ENCODE measurements at places on chromosomes 5 and 9.

DNA sequence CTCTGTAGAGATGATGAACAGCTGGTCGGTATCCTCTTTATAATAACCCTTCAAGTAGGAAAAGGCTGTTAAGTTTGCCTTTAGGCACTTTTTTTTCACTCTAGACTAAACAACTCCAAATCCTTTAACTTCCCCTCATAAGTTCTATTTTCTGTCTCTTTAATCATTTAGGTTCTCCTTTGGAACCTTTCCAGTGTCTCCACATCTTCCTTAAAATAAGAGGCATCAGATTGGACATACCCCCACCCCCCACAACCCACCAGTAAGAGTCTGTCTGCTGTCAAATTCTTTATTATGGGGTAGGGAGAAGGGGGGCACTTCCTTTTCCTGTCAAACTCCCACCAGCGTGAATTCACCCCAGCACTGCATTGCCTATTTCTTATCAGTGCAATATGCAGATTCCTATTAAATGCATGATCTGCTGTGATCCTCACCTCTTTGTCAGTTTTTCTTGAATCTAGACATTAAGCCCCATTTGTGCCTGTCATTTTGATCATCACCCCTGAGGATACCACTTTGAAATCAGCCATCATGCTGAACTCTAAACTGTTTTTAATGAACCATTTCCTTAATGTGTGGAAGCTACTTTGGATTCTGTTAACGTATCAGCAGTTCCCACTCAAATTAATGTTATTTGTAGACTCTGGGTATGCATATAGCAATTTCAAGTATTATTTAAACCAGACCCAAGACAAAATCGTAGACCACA lies 212.2 kb downstream of the PDZD2 start:
- no peak for DNase-seq

DNA sequence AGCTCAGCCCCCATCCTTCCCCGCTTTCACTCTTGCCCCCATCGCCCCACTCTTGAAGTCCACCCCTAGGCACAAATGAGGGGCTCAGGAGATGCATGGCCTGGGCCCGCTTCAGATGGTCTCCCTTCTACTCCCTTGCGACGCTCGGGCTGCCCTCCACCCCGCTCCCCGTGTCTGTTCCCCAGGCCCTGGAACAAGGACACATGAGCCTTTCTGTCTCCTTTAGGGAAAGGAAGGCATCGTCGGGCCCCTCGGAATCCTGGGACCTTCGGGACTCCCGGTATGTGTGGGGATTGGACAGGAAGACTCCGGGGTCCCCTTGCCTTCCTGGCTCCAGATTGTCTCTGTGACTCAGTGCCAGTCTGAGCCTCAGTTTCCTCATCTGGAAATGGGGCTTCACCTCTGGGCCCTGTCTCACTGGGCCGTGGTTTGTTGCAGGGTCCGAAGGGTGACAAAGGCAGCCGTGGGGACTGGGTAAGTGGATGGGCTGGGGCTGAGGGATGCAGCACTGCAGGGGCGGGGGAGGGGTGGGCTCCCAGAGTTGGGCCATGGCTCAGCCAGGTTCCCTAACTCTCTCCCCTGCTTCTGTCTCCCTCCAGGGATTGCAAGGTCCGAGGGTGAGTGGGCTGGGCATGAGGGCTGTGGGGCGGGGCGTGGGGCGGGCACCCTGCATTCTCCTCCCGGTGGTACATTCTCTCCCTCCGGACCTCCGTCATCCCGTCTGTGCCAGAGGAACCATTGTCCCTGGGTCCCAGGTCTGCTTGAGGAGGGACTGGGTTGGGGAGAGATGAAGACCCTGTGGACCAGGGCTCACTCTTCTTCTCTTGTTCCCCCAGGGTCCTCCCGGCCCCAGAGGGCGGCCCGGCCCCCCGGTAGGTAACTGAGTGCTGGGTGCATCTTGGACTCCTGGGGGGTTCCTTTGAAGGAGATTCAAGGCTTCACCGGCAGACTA lies 21.8 kb upstream of the ORM1 start:
- no peak for DNase-seq

DNA sequence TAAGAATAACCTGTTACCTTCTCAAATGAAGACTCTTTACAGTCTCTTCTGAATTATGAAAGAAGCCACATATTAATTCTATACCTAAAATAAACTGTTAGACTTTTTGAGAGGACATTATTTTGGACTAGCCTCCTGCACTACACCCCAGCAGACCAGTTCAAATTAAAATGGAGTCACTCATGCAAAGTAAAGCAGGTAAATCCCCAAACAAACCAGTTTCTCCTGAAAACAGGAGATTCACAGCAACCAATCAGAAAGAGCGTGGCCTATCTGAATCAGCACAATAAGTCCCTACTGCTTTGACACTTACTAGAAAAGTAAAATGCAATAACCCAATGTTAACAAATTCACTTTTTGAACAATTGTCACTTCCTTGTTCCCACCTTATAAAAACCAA lies 58.8 kb downstream of the PTBP3 start:
- no peak for DNase-seq

DNA sequence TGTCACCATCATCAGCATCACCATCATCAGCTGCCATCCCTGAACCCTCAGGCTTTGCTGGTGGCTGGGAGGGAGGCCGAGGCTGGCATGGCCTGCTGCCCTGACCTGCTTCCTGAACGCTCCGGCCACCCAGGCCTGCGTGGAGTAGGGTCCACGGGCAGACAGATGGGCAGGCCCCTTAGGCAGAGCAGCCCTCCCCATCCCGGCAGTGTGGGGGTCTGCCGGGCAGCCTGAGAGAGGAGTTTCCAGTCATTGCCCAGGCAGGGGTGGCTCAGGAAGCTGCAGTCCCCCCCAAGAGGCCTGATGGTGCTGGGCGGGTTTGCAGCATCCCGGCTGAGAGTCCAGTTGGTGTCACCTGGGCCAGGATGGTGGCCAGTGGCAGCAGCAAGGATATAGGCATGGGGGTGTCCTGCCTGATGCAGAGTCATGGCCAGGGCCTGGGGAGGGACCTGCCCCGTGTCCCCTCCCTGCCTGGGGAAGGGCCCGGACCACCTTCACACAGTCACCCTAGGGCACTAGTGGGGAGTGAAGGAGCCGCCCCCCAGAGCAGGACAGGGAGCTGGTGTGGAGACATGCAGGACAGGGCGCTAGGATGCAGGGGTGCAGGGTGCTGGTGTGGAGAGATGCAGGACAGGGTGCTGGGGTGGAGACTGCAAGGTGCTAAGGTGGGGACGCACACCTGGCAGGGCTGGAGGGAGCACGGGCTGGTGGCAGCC lies 7.7 kb upstream of the EGFL7 start:
- DNase-seq, result no peak

GRCh38 chr5:168172760-168173223 lies 118.7 kb upstream of the WWC1 start:
- no peak for DNase-seq

DNA sequence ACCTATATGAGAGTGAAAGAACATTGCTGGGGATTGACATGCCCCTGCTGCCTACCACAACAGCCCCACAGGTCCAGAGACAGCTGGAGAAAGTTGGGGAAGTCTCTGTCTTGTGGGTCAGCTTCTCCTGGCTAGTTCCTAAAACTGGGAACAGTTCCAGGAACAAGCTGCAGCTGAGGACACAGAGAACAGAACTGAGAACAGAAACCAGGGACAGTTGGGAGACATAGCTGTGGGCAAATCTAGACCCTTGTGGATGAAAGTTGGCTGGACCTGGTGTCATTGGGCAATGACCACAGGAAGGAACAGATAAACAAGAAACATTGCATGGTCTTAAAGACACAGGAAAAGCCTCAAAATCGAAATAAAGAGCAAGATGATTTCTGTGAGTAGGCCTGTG lies 58.3 kb upstream of the MOCS2 start:
- DNase-seq, result no peak

GRCh38 chr5:60514152-60514551 lies 185.8 kb downstream of the DEPDC1B start:
- DNase-seq, result no peak

GRCh38 chr5:29218138-29218537 lies 1975.3 kb upstream of the CDH6 start:
- DNase-seq, result no peak

- DNase-seq, result no peak
Measured at GRCh38 chr5:71893451-71893850, 174.4 kb downstream of the CARTPT start.

GRCh38 chr5:82889088-82889487 lies 188.1 kb downstream of the TMEM167A start:
- DNase-seq, result no peak

DNA sequence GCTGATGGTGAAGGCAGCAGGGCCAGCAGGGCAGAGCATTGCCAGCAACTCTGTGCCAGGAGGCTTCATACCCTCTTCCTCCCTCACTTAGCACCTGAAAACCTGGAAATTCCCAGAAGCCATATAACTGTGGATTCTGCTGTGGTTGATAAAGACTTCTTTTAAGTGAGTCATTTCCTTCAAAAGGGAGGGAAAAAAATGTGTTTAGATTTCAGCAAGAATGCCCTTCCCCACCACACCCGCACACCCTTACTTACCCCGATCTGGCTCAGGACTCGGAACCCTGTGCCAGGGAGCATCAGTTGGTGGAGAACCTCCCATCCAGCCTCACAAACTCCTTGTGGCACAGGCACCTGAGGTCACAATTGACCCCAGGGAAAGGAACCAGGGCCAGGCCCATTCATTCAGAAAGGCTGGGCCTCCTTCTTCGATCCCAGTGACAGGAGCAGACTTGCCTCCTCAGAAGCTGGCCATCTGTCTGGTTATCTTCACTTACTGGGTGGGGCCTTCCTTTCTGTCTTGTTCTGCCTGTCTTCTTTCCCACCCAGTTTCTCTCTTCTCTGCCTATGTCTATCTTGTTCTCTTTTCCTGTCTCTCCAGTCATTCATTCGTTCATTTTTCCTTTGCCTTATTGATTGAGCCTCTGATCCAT lies 62.6 kb downstream of the PLAC8L1 start:
- no peak for DNase-seq

GRCh38 chr5:107155707-107156106 lies 515.0 kb downstream of the EFNA5 start:
- DNase-seq, result no peak

DNA sequence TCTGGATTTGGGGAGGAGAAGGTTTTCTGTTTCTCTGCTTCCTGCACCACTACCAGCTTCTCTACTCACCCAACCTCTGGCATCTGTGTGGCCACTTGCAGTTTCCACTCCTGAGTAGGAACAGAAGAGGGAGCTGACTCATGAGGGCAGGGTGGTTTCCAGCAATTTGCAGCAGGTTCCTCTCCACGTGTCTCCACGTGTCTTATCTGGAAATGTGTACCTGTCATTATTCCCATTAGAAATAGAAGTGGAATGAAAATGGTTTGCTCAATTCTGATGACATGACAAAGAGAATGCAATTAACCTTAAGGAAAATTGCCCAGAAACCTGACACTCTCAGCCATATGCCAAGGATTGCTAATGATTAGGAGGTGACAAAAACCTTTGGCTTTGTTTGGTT lies 33.0 kb downstream of the EGFLAM start:
- DNase-seq, result no peak

DNA sequence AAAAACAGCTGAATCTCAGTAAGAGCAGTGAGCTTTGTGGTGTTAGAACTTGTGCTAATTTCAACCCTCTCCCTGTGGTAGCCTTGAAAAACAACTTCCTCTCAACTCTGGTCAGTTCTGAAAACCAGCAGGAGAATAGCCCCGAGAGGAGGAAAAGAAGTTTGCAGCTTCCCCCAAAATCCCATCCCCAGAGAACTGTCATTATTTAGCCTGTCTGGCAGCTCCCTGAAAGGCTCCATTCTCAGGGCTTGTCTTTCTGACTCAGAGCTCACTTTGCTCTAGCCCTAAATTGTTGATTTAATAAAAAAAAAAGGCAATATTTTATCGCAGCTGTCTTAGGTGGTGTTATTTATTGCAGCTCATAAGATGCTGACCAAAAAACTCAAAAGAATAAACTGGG lies 11.4 kb upstream of the SLC45A2 start:
- no peak for DNase-seq

DNA sequence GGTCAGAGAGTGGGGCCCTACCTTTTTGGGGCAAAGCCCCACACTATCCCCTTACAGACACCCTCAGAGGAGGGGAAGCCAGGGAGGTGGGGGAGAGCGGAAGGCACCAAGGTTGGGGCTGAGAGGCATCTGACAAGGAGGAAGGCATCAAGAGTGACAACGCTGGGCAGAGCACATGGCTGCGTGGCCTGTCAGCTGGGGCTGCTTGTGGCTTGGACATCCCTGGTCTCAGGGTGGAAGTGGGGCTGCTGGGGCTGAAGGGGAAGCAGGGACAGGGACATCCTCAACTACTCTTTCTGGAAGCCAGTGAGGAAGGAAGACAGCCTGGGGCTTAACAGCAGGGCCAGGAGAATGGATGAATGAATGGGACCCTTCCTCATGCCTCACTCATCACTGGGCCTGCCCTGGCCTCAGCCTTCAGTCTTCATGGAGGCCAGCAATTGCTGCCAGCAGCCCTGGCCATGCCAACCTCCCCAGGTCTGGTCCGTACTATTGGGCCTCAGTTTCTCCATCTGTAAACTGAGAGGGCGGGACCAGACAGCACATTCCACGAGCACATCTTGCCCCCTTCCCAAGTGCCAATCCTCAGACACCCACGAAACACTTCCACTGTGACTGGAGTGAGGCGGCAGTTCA lies 993 bp upstream of the RALGDS start:
- DNase-seq, result no peak

DNA sequence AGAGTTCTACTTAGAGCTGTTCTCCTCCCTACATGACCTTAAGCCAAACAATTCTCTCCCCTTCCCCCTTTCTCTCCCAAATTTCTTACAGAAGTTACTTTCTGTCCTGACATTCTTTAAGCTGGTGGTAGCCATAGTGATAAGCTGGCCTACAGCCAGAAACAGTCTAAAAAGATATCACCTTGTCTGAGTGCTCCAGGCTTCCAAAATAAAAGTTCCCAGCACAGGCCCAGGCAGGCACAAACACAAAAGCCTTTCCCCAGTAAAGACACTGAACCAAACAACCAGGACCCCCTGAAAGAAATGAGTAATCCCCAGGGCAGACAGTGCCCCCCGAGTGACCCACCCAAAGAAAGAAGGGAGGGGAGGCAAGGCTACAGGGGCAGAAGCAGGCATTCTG lies 19.2 kb downstream of the SIL1 start:
- no peak for DNase-seq

- DNase-seq, result no peak
Measured at GRCh38 chr5:54822324-54822687, 163.1 kb downstream of the ESM1 start.

DNA sequence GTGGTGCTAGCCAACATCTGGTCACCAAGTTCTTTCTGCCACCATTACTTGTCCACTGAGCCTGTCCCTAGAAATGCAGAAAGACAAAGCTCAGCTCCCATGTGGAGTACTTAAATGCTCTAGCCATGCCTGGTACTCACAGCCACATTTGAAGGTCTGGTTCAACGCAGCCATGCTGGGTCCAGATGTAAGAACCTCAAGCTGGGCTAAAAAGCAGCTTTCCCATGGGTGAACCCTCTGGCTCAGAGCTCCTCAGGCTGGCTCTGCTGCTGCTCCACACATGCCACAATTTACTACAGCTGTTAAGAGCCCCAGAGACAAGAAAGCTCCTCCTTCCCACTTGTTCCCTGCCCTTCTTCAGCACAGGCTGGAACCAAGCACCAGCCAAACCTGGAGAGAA lies 97.1 kb upstream of the LRRTM2 start:
- DNase-seq, result no peak

GRCh38 chr9:97556036-97556720 lies 54.7 kb downstream of the TMOD1 start:
- no peak for DNase-seq
